Placental pericyte (primary cell): ENCODE measurements at places on chromosomes 12 and 14. TPM values are rescaled to one million over a fixed set of nuclear protein-coding genes. Genes with fewer than 3 reads are reported as not detected.

The TDP1 gene
- total RNA-seq = 8.1 and 45.7 TPM in 2 replicates

The MANSC1 gene
- 1.7 and 2.2 TPM in 2 replicates for total RNA-seq

The ANKLE2 gene
- total RNA-seq = 114 and 154 TPM in 2 replicates

The NRL gene
- total RNA-seq = 0.72 and 1.3 TPM in 2 replicates

The CD27 gene
- total RNA-seq = 0.29 TPM in 1 of 2 replicates, not detected in the other

The TRAFD1 gene
- total RNA-seq = 33.0 and 39.2 TPM in 2 replicates

The PTPRR gene
- total RNA-seq = 0.44 and 1.1 TPM in 2 replicates

The ZC2HC1C gene
- 0.22 and 2.3 TPM in 2 replicates for total RNA-seq

The EPYC gene
- not detected in 2 replicates for total RNA-seq

The PA2G4 gene
- 136 and 194 TPM in 2 replicates for total RNA-seq

The MIP gene
- not detected in 2 replicates for total RNA-seq

The LRTM2 gene
- not detected in 2 replicates for total RNA-seq

The GPR65 gene
- total RNA-seq = under 0.01 and 0.14 TPM in 2 replicates

The C12orf54 gene
- not detected in 2 replicates for total RNA-seq

The SLC6A12 gene
- total RNA-seq = under 0.01 TPM in 2 replicates

The USP30 gene
- total RNA-seq = 9.6 and 11.4 TPM in 2 replicates

The MAGOHB gene
- total RNA-seq = 15.7 and 19.9 TPM in 2 replicates

The DHRS2 gene
- total RNA-seq = not detected in 2 replicates

The TAS2R7 gene
- not detected in 2 replicates for total RNA-seq

The CMKLR1 gene
- total RNA-seq = 1.1 and 7.4 TPM in 2 replicates

The LBHD2 gene
- not detected in 2 replicates for total RNA-seq

The ASCL1 gene
- total RNA-seq = not detected in 2 replicates

The SLC25A47 gene
- not detected in 2 replicates for total RNA-seq

The ADAMTS20 gene
- not detected in 2 replicates for total RNA-seq

The COCH gene
- total RNA-seq = 0.22 and 4.0 TPM in 2 replicates

The GALNT6 gene
- total RNA-seq = 10.5 and 108 TPM in 2 replicates

The RPS6KL1 gene
- total RNA-seq = 1.4 and 2.2 TPM in 2 replicates

The POTEM gene
- total RNA-seq = not detected in 2 replicates

The HSPB8 gene
- 9.6 and 13.7 TPM in 2 replicates for total RNA-seq

The PUS7L gene
- 15.8 and 33.8 TPM in 2 replicates for total RNA-seq

The SELPLG gene
- 1.3 and 2.1 TPM in 2 replicates for total RNA-seq

The ATL1 gene
- total RNA-seq = 0.66 and 8.4 TPM in 2 replicates

The AHNAK2 gene
- 9.2 and 69.4 TPM in 2 replicates for total RNA-seq

The ASB2 gene
- total RNA-seq = 1.1 TPM in 1 of 2 replicates, not detected in the other

The MORN3 gene
- total RNA-seq = 1.5 TPM in 1 of 2 replicates, not detected in the other

The BCL7A gene
- total RNA-seq = 5.0 and 5.3 TPM in 2 replicates

The HOXC12 gene
- not detected in 2 replicates for total RNA-seq

The SSPN gene
- total RNA-seq = 2.2 and 8.4 TPM in 2 replicates

The NELL2 gene
- total RNA-seq = under 0.01 TPM in 1 of 2 replicates, not detected in the other

The SLC39A5 gene
- total RNA-seq = not detected in 2 replicates

The FBRSL1 gene
- total RNA-seq = 7.4 and 8.6 TPM in 2 replicates

The RDH12 gene
- under 0.01 TPM in 1 of 2 replicates, not detected in the other for total RNA-seq

The PPP1R36 gene
- total RNA-seq = 0.43 and 1.1 TPM in 2 replicates

The SLCO1B1 gene
- total RNA-seq = not detected in 2 replicates

The NXPH4 gene
- 1.4 and 1.8 TPM in 2 replicates for total RNA-seq

The FAIM2 gene
- 0.29 and 6.6 TPM in 2 replicates for total RNA-seq

The LTBP2 gene
- total RNA-seq = 203 and 458 TPM in 2 replicates

The SUSD6 gene
- total RNA-seq = 23.2 and 23.6 TPM in 2 replicates

The GEMIN2 gene
- 12.3 and 19.9 TPM in 2 replicates for total RNA-seq
